ENCODE measurements at places on chromosomes 5 and 9. TPM values are rescaled to one million over a fixed set of nuclear protein-coding genes. Genes with fewer than 3 reads are reported as not detected.

The SLIT3 gene
- 0.20 TPM for total RNA-seq

DNA sequence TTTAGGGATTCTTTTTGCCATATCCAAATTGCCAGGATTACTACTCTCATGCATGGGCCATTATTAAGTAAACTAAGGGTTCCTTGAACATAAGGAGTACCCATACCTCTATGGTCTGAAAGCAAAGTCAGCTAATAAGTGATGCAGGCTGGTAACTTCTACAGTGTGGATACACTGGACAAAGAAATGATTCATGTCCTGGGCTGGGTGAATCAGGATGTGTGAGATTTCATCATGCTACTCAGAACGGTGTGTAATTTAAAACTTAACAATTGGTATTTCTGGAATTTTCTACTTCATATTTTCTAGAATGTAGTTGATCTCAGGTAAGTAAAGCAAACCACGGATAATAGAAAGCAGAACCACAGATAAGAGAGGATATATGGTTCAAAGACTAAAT is 428.8 kb downstream of the CHSY3 start:
- H3K36me3 ChIP-seq: no peaks in the 10 kb centered on the region
- H3K4me3 ChIP-seq: no peak overlapping the region
- H3K27ac ChIP-seq: no peak overlapping the region
- DNase-seq: no peak

DNA sequence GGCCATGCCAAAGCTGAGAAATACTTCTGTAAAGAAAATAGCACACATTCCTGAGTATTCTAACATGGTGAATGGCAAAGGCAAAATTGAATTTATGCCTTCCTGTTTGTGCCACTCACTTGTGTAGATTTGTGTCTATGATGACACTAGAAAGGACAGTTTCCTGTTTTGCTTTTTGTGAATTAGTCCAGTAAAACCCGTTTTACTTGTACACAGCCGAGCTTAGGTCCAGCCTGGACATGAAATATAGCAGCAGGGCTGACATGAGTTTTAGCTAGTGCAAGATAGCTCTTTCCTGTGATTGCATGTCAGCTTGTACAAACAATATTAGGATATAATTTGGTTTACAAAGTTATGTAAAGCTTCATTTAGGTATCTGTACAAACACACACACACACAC is 1891.7 kb upstream of the WWC1 start:
- no peak overlapping the region for H3K27ac ChIP-seq
- no peaks in the 10 kb centered on the region for H3K36me3 ChIP-seq
- no peak for DNase-seq
- H3K27me3 ChIP-seq: no peaks in the 10 kb centered on the region
- H3K4me1 ChIP-seq: no peaks in the 10 kb centered on the region
- H3K4me3 ChIP-seq: no peak overlapping the region

- H3K4me1 ChIP-seq: peaks cover 8% of the 10 kb centered on the region
- no peak overlapping the region for H3K4me3 ChIP-seq
- peaks cover 20% of the 10 kb centered on the region for H3K27me3 ChIP-seq
- DNase-seq: no peak
- no peak overlapping the region for H3K27ac ChIP-seq
Measured at GRCh38 chr5:134063188-134063820, 51.2 kb upstream of the TCF7 start.

DNA sequence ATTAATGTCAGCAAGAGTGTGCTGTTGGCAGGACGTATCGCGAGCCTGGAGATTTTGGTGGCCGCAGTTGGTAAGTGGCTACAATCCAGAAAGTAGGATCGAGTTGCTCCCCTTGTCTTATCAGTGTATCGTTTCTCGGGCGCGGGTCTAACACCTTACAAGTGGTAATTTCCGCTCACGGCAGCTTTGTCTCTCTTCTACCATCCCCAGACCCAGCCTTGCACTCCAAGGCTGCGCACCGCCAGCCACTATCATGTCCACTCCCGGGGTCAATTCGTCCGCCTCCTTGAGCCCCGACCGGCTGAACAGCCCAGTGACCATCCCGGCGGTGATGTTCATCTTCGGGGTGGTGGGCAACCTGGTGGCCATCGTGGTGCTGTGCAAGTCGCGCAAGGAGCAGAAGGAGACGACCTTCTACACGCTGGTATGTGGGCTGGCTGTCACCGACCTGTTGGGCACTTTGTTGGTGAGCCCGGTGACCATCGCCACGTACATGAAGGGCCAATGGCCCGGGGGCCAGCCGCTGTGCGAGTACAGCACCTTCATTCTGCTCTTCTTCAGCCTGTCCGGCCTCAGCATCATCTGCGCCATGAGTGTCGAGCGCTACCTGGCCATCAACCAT is 1.1 kb downstream of the PTGER4 start:
- DNase-seq: no peak
- H3K4me3 ChIP-seq: peak overlapping the region; percentile 99
- H3K27ac ChIP-seq: peak overlapping the region; percentile 99
- no peaks in the 10 kb centered on the region for H3K27me3 ChIP-seq

GRCh38 chr5:124906339-124907097 is 160.1 kb upstream of the ZNF608 start:
- H3K4me1 ChIP-seq: peaks cover 26% of the 10 kb centered on the region
- H3K4me3 ChIP-seq: no peak overlapping the region
- no peaks in the 10 kb centered on the region for H3K27me3 ChIP-seq

The WNK2 gene
- 2.2 TPM for total RNA-seq

DNA sequence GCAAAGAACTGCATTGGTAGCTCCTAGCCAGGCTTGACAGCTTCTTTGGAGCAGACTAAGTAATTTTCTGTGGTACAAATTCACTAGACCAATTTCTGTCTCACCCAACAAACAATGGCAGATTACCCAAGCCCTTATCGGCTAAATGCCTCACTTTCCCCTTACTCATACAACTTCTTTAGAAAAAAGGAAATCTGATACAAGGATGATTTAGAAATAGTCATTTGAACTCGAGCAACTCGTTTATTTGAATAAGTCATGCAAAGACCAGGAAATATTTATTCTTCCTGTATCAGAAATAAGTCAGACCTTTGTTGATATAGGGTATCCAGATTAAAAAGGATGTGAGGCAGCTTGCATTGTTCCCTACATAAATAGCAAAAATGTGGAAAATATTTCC is 170.4 kb upstream of the CDH6 start:
- H3K4me1 ChIP-seq: no peaks in the 10 kb centered on the region
- DNase-seq: no peak
- H3K4me3 ChIP-seq: no peak overlapping the region
- H3K27me3 ChIP-seq: no peaks in the 10 kb centered on the region

DNA sequence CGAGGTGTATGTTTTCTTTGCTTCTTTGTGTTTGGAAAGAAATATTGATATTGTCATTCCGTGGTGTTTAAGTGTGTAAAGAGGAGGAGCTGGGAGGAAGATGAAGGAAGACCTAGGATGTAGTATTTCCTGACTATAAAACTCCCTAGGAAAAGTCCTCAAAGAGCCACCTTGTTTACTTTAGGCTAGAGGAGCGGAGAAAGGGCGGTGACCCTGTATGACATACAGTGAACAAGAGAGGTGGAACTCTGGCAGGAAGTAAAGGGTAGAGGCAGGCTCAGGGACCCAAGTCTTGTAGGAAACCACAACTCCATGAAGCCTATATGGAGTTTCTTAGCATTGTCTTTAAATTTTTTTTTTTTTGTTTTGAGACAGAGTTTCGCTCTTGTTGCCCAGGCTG is 303.9 kb downstream of the DOCK8 start:
- H3K4me3 ChIP-seq: no peak overlapping the region
- peaks cover 2% of the 10 kb centered on the region for H3K27me3 ChIP-seq
- peaks cover 20% of the 10 kb centered on the region for H3K4me1 ChIP-seq
- H3K36me3 ChIP-seq: no peaks in the 10 kb centered on the region

DNA sequence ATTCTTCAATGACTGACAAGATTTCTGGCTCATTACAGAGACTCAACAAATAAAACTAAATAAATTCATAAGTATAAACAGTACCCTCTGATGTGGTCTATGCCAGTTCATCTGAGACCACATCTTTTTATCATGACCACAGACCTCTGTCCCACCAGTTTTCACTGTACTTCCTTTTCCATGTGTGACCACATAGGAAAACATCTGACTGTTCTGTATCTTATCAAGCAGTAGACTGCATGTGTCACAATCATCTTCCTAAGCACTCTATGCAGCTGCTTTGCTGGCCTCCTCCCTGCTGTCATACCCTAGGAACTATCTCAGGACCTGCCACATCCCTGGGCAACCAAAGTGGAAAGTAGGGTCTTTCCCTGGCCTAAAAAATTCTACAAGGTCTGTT is 205.0 kb upstream of the ZNF462 start:
- H3K27ac ChIP-seq: no peak overlapping the region
- H3K27me3 ChIP-seq: no peaks in the 10 kb centered on the region
- no peak overlapping the region for H3K4me3 ChIP-seq
- H3K36me3 ChIP-seq: no peaks in the 10 kb centered on the region

- H3K27me3 ChIP-seq: peaks cover 10% of the 10 kb centered on the region
- H3K4me3 ChIP-seq: no peak overlapping the region
- DNase-seq: no peak
- no peaks in the 10 kb centered on the region for H3K4me1 ChIP-seq
- H3K27ac ChIP-seq: no peak overlapping the region
Measured at GRCh38 chr5:136094189-136094912, 38.3 kb upstream of the SMAD5 start.

GRCh38 chr9:94946256-94946655 is 219.8 kb downstream of the AOPEP start:
- peaks cover 1% of the 10 kb centered on the region for H3K27me3 ChIP-seq
- no peak overlapping the region for H3K27ac ChIP-seq

The SPARC gene
- not detected for total RNA-seq

DNA sequence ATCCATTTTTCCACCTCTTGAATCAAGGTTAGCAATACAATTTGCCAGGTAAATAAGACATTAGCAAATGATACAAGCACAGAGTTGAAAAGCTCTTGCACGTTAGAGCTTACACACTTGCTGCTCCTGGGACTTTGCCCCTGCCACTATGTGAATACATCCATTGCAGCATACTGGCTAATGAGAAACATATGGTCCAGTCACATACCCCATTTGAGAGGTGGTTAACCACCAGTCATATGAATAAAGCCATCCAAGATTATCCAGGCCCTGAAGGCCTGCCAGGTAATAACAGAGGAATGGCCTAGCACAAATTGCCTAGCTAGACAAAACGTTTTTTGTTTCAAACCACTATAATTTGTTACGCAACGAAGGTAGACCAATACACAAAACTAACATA is 45.8 kb upstream of the FTMT start:
- H3K4me1 ChIP-seq: no peaks in the 10 kb centered on the region
- no peaks in the 10 kb centered on the region for H3K27me3 ChIP-seq
- H3K36me3 ChIP-seq: no peaks in the 10 kb centered on the region
- no peak for DNase-seq

GRCh38 chr5:166346726-166347374 is 1944.6 kb upstream of the WWC1 start:
- no peak overlapping the region for H3K4me3 ChIP-seq
- H3K27ac ChIP-seq: no peak overlapping the region
- no peaks in the 10 kb centered on the region for H3K4me1 ChIP-seq
- H3K36me3 ChIP-seq: no peaks in the 10 kb centered on the region
- no peaks in the 10 kb centered on the region for H3K27me3 ChIP-seq

- H3K36me3 ChIP-seq: no peaks in the 10 kb centered on the region
- no peaks in the 10 kb centered on the region for H3K4me1 ChIP-seq
- no peak overlapping the region for H3K27ac ChIP-seq
- H3K4me3 ChIP-seq: no peak overlapping the region
- no peak for DNase-seq
Measured at GRCh38 chr9:77092536-77092935, 73.1 kb downstream of the FOXB2 start.

The DOCK8 gene
- 122 TPM for total RNA-seq

DNA sequence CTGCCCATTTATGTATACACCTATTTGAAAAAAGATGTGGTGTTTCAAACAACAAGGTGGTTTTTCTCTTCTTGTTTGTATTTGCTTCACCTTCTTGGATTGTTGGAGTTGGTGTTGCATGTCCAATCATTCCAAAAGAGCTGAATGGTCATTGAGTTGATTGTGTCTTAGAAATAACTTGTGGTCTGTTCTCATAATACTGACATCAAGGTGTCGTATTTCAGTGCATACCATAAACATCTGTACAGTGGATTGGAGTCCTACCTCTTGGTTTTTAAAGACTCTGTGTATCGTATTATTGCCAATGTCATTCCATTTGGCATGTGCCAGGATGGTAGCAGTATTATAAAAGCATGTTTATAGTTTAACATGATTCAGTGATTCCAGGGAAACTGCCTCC is 73.2 kb downstream of the TRIO start:
- DNase-seq: no peak
- H3K4me1 ChIP-seq: peaks cover 22% of the 10 kb centered on the region
- H3K27me3 ChIP-seq: peaks cover 11% of the 10 kb centered on the region
- no peaks in the 10 kb centered on the region for H3K36me3 ChIP-seq
- no peak overlapping the region for H3K4me3 ChIP-seq
- H3K27ac ChIP-seq: no peak overlapping the region

DNA sequence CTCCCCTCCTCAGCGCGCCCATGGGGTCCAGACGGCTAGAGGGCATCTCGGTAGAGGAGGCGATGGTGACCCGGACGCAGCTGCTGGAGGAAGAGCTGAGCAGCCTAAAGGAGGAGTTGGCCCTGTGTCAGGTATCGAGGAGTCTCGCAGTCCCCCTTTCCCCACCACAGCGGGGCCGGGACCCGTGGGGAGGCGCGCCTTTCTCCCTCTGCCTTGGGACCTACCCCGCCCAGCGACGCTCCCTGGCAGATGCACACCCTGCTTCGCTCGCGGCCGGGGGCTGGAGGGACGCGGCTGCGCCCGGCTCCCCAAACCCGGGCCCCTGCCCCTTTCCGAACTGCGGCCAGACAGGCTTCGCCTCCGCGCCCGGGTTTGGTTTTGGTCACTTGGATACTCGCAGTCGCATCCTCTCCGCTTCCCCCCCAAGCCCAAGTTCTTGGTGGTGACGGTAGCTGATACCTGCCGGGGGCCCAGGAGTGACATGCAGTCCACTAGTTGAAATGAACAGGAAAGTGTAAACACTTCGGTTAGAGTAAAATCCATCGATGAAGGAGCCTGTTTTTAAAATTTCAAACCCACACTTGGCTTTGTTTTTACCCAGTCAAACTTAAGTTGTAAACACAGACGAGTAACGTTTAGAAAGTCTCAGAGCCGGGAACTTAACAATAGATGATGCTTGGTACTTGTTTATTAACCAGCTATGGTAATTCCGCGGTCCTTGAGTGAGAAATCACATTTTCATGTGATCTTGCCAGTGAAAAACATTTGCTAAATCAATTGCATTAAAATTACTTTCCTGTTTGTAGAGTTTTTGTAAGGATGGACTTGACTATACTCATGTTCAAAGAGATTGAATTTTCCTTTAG is 688 bp downstream of the CNTLN start:
- DNase-seq: peak; percentile 1
- no peak overlapping the region for H3K27ac ChIP-seq
- peaks cover 10% of the 10 kb centered on the region for H3K27me3 ChIP-seq
- peaks cover 6% of the 10 kb centered on the region for H3K4me1 ChIP-seq

DNA sequence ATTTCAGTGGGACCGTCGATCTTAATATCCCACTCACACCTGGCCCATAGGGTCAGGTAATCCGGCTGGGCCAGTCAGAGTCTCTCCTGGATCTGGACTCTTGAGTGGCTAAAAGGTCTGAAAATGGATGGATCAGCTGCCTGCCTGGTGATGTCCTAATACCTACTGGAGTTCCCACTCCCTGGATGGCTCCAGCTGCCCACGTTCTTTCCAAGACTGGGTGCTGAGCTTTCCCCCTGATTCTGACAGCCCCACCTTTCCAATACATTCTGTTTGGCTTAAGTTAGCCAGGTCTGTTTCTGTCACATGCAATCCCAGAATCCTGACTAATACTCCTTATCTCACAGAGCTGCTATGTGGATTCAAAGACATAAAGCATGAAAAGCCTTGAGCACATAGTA is 10.2 kb downstream of the SH3PXD2B start:
- no peaks in the 10 kb centered on the region for H3K36me3 ChIP-seq
- no peak for DNase-seq
- H3K27me3 ChIP-seq: peaks cover 23% of the 10 kb centered on the region
- no peak overlapping the region for H3K27ac ChIP-seq

The ZSWIM6 gene
- total RNA-seq: 9.6 TPM
